ENCODE measurements at places on chromosomes 6 and 20.
A peak's percentile ranks its signal among the peaks of the same experiment; 100 is the strongest.

- no peak for DNase-seq
Observed at GRCh38 chr6:24148684-24149083, 22.7 kb downstream of the NRSN1 start.

DNA sequence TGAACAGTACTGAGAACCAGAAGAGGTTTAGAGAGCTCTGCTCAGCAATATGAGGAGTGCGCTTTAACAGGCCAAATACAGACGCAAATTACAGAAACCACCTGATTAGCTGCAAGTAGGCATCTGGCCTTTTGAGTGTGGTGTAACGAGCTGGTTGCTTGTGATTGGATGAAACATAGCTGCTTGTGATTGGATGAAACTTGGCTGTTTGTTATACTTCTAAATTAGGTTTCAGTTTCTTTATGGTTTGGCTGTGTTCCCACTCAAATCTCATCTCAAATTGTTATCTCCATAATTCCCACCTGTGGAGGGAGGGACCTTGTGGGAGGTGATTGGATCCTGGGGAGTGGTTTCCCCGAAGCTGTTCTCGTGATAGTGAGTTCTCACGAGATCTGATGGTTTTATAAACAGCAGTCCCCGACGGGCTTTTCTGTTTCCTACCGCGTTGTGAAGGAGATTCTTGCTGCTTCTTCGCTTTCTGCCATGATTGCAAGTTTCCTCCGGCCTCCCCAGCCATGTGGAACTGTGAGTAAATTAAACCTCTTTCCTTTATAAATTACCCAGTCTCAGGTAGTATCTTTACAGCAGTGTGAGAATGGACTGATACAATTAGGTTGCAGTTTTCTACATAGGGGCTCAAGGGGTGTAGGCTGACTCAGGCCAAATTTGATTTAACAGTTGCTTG is 655.9 kb upstream of the MAN1A1 start:
- no peak for DNase-seq

DNA sequence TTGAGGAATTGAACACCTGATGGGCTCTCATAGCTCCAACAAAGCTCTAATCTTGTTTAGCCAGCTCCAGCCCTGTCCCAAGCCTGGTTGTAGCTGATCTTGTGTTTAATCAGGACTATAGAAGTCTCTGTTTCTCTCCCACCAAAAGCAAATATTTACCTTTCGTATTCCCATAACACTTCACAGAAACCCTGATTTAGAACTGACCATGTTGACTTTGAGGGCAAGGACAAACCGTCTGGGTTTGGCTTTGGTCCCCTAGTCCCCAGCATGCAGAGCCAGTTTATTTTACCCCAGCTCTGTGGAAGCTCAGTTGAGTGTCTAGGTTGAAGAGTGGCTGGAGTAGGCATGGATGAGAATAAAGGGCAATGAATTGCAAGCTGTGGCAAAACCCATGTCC is 18.0 kb upstream of the SIM1 start:
- DNase-seq = no peak

DNA sequence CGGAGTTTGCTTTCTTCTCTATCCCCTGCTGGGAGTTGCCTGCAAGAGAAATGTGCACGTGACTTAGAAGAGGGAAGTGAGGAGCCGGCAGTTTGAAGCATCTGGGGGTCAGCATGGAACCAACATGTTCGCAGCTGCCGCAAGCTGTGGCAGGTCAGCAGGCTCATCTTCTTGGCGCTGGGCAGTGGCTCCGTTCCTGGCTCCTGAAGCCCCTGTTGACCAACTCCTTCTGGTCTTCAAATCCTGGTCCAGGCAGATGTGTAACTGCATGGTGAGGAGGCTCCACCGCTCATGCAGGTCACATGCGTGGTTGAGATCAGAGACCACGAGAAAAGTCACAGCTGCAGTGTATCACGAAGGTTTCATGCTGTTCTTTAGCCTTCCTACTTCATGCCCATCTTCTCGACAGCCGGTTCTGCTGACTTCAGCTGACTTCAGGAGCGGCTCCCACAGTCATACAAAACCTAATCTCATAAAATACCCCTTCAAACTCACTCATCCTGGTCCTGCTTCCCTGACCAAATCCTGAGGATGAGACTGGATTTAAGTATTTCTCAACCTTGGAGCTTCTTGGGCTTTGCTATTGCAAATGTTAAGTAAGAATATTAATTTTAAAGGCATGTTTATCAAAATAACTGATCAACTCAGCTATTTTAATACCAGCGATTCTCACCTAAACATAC is 44.9 kb upstream of the BCAS1 start:
- DNase-seq = no peak

GRCh38 chr6:166470863-166471410 is 88.2 kb upstream of the MPC1 start:
- DNase-seq = no peak

- DNase-seq = no peak
Observed at GRCh38 chr6:90905351-90905750, 318.5 kb upstream of the MAP3K7 start.

GRCh38 chr20:10178727-10179313 is 39.8 kb upstream of the SNAP25 start:
- DNase-seq = no peak

- no peak for DNase-seq
Observed at GRCh38 chr20:5651746-5652145, 98.5 kb upstream of the SHLD1 start.

DNA sequence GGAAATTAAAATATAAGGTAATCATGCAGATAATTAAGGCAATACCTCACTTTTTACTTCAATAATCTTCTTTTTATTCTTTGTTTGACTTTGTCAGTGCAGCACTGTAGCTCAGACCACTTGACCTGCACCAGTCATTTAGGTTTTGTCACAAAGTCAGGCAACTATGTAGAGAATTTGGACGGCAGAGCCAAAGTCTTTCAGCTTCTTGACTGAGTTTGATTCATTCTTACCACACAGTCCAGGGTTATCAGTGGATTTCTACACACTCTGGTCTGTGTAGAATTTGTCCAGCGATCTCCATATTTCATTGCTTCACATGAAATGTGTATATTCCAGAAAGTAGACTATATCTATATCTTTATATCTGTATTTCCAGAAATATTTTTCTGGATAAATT is 107.3 kb downstream of the TFAP2B start:
- DNase-seq = no peak

GRCh38 chr6:30200551-30201281 is 12.5 kb downstream of the TRIM26 start:
- DNase-seq = no peak

DNA sequence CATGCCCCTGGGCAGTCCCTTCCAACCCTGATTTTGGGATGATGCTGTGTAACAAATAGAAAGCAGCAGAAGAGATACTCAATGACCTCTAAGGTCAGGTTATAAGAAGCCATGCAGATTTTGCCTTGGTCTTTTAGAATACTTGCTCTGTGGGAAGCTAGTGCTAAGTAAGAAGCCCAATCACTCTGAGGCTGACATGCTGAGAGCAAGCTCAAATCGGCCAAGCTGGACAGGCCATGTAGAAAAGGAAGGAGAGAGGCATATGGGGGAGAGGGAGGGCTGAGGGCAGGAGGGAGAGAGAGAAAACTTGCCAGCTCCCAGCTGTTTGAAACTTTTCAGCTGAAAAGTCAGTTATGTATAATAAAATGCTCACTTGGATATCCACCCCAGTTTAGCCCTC is 1021.6 kb upstream of the MAP3K7 start:
- DNase-seq = no peak

- no peak for DNase-seq
Observed at GRCh38 chr20:54063992-54064676, 6.3 kb downstream of the BCAS1 start.

GRCh38 chr6:5670811-5671561 is 335.7 kb downstream of the NRN1 start:
- no peak for DNase-seq

DNA sequence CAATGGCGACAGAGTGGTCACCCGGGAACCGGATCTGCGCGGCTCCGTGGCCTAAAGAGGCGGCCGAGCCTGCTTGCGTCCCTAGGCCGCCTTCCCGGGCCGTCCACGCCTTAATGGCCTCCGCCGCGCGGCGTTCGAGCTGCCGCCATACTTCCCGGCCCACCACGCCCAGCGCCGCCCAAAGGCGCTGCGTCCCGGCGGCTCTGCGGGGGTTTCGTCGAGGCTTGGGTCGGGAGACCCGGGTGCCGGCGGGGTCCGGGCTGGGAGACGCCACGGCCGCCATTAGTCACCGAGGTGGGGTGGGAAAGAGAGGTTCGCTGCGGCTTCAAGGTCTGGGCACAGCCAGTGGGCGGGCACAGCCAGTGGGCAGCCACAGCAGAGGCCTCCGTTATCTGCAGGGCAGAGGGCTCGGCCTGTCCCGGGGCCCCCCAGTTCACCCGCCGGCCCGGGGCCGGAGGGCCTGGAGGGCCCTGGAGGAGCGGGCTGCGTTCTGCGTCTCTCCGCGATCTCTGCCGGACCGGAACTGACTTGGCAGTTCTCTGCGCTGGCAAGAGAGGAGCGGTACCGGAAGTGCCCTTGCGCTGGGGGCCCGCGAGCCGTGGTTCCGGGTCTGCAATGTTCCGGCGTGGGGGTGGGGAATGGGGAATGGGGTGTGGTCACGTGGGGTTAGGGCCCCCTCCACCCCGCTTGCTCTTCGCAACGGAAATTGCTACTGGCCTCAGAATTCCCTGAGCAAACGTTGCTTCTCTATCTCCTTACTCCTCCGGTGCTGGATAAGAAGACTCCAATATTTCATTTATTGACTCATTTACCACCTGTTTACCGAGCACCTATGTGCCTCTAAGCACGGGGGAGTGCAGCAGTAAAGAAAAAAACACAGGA is 82.3 kb downstream of the CNBD2 start:
- peak; percentile 85 for DNase-seq

DNA sequence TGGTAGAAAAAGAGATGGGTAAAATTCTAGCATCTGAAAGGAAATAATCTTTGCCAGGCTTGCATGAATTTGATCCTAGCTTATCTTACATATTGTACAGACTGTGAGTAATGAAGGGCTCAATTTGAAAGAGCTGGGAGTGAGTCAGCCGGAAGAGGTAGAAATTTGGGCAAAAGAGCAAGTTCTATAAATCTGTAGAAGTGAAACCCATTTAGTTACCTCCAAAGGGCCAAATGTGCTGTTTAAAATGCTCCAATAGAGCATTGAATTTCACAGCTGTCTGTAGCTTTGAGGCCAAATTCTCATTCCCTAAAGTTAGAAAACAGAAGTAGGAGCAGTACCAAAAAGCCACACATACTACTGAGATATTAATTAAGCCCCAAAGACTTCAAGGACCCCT is 466.1 kb downstream of the BTBD3 start:
- DNase-seq = no peak

DNA sequence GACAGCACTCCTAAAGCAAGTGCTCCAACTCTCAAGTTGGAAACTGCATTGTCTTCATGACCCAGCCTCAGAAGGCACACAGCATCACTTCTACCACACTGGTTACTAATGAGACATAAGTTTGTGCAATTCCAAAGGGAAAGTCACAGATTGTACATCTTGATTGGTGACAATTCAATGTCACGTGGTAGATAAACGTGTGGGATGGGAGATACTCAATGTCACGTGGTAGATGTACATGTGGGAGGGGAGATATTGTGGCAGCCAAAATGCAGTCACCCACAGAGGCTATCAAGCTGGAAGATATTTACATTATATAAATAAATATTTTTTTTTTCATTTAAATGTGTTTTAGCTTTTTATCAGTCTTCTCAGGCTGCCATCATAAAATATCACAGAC is 393.3 kb downstream of the KIF16B start:
- DNase-seq = no peak

GRCh38 chr6:126147291-126147815 is 161.0 kb downstream of the TRMT11 start:
- no peak for DNase-seq

GRCh38 chr20:44861531-44862006 is 23.9 kb upstream of the YWHAB start:
- DNase-seq = no peak

- no peak for DNase-seq
Observed at GRCh38 chr6:4714961-4715501, 61.2 kb upstream of the CDYL start.

- DNase-seq = no peak
Observed at GRCh38 chr6:30260036-30260504, 46.9 kb upstream of the TRIM26 start.

DNA sequence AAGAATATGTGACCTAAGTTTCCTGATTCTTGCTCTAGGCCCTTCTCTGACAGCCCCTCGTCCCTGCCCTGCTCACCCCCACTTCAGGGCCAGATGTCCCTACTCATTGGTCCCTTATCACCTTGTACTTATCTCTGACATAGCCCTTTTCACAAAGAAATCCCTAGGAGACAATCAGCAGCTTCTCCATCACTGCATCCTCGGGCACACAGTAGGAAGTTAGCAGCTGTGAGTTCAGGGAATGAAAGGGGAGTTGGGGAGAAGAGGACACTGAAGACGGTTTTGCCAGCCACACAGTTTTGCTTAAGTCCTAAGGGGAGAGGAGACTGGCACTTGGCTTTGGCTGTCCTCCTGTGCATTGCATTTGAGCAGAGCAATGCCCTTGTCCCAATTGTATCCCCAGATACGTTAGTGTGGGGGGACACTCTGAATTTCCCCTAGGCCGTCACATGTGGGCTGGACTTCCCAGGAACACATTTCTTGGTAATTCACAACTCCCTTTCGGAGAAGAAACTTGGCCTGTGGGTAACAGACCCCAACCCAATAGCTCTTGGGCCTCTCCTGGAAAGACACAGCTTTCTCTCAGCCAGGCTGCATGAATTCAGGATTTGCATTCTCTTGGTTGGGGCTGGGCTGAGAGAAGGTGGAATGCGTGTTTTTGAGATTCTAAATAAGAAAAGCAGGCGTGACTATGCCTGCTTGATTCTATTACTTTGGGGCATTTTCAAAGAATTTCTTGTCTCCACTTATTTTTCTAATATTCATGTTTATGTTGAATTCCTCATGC is 177.6 kb downstream of the UST start:
- DNase-seq = no peak

DNA sequence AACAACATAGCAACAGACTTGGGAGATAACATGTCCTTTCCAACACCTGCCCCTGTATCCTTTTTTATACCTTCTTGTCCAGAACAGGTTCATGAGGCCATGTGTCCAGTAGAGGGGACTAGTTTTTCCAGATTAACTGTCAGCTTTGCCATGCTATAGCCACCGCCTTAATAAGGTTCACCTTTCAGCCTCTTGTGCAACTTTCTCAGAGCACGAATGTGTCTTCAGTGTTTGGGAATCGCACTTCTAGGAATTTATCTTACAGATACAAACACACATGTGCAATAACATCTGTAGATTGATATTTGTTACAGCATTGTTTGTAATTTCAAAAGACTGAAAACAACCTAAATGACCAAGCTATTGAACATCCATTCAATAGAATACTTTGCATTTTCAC is 21.4 kb downstream of the NCR2 start:
- no peak for DNase-seq
